ENCODE measurements at places on chromosomes 6 and 20.
A peak's percentile ranks its signal among the peaks of the same experiment; 100 is the strongest.

DNA sequence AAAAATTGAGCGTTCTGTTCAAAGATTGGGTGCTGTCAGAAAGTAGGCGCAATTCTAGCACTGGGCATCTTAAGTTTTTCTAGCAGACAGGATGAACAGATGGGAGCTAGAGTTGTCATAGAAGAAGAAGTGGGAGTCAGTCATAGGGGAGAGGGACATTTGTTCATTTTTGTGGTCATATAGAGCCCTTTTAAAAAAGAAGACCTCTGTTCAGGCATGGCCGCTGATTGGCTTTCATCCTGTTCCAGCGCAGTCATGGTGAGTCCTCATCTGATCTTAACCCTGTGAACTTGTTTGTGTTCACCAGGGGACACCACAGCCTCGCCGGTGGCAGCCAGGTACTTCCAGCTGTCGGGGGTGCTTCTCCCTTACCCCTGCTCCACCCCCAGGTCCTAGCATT, 29.7 kb upstream of the PBOV1 start:
- no peak for DNase-seq

GRCh38 chr6:5786969-5787720, 219.6 kb downstream of the NRN1 start:
- no peak for DNase-seq

- no peak for DNase-seq
These were observed 478.1 kb downstream of the PREX1 start for GRCh38 chr20:48349656-48350055.

GRCh38 chr20:4563534-4563933, 158.2 kb upstream of the PRND start:
- peak; percentile 55 for DNase-seq

DNA sequence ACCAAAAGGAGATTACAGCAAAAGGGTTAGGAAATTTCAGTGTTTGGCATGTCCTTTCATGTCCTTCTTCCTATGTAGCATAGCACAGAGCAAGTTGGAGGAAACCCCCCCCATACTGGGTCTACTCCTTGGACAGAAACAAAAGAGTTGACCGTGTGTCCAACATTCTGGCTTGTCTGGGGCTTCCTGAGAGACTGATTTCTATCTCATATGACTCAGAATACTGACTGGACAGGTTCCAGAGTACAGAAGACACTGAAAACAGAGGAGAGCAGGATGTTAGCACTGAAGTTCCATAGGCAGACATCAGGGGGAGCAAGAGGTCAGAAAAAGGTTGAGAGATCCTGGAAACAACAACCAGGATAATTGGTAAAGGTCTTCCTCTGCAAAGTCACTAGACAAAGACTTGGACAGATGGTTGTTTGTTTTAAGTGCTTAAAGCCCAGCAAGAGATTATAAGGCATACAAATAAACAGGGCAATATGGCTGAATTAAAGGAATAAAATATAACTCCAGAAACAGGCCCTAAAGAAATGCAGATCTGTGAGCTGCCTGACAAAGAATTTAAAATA, 48.4 kb downstream of the USP49 start:
- DNase-seq, result peak; percentile 86

DNA sequence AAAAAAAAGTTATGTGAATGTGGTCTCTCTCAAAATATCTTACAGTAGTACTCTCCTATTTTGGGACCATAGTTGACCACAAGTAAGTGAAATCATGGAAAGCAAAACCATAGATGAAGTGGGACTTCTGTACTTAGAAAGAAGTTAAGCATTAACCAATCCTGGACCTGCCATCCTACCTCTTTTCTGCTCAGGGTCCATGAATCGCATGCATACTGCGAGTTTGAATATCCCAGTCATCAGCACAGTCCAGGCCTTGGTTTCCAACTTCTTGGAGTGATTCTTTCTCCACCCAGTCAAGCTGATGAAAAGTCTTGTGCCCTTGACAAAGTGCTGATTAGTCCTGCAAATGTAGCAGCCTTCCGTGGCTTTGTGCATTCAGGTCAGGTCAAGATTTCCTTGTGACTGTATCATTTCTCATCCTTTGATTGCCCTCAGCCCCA, 46.0 kb downstream of the RNF217 start:
- no peak for DNase-seq

- peak; percentile 12 for DNase-seq
These were observed 133.4 kb downstream of the RFPL4B start for GRCh38 chr6:112480553-112480952.
